ENCODE measurements at places on chromosomes 3 and 15.

DNA sequence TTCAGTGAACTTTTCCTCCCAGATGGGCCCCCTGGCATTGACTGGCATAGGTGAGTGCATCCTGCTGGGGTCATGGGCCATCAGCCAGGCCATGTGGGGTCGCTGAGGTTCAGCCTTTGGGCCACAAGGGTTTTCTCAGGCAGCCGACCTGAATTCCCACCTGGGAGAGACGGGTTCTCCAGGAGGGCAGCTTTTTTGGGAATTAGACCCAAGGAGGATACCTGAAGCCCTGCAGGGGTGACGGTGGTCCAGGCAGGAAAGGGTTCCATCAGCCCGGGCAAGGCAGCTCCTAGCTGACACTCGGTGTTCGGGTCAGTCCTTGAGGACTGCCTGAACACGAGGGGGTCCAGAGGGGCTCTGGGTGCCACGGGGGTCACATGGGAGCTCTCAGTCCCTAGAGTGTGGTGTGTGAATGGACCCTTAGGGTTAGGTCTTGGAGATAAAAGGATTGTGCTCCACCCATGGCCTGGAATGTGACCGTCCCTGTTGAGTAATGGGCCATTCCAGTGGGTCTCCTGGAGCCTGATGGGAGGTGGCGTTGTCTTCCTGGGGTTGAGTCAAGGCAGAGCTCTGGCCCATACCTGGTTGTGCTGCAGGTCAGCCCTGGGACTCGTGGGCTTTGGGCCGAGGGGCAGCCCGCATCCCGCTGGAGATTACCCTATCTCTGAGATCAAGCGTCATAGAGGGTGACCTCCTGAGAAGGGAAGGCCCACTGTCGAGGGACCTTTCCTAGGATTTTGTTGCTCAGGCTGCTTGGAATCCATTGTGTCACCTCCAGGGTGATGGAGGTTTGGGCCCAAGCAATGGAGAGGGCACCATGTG is 192.8 kb downstream of the UBE3A start:
- no peak for DNase-seq

DNA sequence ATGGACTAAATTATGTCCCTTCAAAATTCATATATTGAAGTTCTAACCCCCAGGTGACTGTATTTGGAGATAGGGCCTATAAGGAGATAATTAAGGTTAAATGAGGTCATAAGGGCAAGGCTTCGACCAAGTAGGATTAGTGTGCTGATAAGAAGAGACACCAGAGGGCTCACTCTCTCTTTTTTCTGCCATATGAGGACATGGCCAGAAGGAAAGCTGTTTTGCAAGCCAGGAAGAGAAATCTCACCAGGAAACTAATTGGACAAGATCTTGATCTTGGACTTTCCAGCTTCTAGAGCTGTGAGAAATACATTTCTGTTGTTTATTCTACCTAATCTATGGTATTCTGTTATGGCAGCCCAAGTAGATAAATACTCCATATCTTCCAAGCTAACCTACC is 503.6 kb upstream of the NAALADL2 start:
- no peak for DNase-seq

DNA sequence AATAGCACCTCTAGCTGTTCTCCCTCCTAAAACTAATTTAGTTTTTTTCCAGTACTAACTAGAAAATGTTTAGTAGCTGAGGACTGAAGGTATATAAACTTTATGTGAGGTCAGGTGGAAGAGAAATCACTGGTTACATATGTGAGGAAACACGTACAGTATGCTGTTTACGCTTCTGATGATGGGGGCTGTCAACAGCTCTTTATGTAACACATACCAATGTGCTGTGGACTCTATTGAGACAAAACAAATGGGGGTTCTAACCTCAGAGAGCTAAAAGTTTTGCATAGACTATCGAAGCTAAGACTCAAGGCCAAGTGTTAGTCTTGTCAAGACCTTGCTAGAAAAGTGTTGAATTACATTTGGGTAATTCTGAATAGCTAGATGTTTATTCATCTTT is 107.5 kb downstream of the SYNPR start:
- DNase-seq = no peak

GRCh38 chr15:71302861-71303410 is 187.7 kb downstream of the THSD4 start:
- no peak for DNase-seq

- no peak for DNase-seq
Observed at GRCh38 chr3:128133273-128133883, 9.8 kb upstream of the RUVBL1 start.

DNA sequence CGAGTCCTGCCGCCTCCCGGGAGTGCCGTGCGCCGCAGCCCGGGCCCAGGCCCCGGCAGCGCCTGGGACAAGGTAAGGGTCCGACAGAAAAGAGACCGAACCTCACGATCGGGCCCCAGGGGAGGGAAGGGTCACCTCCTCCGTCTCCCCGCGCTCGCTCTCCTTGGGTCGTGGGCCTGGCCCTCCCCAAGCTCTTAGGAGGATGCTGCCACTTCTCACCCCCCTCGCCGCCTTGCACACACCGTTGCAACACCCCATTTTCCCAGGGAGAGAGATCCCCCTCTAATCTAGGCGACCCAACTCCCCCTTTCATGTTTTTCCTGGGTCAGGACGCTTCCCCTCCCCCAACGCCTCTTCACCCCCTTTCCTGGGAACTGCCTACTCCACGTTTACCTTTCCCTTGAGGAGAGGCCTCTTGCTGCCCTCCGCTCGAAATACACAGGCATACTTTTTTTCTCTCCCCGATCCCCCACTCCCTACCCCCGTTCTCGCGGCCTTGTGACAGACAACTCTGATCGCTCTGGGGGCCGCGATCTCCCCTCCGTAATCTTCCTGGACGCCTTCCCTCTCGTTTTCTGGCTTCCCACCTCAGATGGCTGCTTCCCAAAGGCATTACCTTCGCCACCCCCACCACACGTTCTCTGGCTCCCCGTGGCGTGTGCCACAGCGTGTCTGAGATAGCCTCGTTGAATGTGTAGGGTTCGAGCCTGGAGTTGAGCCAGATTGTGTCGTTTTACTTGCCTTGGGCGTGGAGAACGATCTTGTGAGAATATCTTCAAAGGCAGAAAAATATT is 688 bp downstream of the SETD5 start:
- DNase-seq = no peak

GRCh38 chr3:159540882-159541495 is 447.6 kb upstream of the IL12A start:
- no peak for DNase-seq

DNA sequence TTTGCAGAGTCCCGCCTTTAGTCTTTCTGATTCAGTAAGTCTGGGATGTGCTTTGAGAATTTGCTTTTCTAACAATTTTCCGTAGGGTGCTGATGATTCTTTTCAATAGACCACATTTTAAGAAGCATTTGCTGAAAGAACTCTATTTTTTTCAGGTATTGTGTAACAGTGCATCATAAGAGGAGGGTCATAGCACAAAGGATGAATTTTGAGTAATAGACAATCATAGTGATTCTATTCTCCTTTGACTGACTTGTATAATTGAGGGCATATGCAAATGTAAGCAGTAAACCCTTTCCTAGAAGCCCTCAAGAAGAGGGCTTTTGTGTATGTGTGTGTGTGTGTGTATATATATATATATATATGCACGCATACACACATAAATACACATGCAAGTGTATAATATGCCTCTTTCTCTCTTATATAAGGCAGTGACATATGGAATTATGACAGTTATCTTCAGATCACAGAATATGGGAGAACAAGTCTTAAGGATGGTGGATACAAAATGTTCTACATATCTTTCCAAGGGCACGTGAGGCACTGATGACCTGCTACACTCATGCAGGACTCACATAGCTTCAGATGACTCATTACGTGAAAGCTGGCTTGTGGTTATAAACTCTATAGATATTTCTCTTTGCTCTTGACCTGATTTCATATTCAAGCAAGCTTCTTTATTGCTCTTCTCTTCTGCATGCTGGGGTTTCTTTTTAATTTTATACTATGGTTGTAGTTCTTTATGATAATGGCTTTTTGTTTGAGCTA is 6.5 kb upstream of the PLSCR1 start:
- DNase-seq = no peak

DNA sequence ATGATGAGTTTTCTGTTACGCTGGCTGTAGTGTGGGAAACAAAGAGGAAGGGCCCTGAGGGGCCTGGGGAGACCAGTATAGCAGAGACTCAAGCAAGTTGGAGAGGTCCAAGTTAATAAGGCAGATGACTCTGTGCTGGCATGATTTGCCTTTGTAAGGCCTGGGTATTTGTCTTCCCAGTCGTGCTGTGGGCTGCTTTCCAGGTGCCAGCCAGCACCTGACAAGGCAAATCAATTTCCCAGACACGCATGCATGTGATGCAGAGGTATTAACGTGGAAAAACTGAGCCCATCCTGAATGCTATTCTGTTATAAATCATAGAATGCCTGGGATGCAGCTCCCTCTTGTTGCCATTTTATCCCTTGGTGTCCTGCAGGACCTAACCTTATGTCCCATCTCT is 175.6 kb downstream of the MFSD1 start:
- DNase-seq = no peak

- no peak for DNase-seq
Observed at GRCh38 chr3:9690451-9691450, 12.9 kb upstream of the CPNE9 start.

- DNase-seq = no peak
Observed at GRCh38 chr3:45774581-45775521, 21.5 kb downstream of the SLC6A20 start.

GRCh38 chr3:66001626-66002025 is 37.1 kb downstream of the MAGI1 start:
- no peak for DNase-seq

DNA sequence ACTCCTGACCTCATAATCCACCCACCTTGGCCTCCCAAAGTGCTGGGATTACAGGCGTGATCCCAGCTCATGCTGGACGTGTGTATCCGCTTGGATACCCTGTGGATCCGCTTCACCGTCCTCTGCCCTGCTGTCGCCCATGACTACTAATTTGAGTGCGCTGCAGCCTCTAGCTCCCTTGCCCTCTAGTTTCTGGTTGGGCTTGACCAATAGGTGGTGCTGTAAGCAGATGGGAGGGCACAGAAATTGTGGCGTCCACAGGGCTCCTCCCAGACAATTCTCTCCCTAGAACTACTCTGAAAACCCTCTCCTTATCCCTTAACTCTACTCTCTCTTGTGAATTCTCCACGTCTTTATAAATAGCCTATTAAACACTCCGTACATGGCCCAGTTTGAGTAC is 36.2 kb downstream of the ZPLD1 start:
- DNase-seq = no peak

DNA sequence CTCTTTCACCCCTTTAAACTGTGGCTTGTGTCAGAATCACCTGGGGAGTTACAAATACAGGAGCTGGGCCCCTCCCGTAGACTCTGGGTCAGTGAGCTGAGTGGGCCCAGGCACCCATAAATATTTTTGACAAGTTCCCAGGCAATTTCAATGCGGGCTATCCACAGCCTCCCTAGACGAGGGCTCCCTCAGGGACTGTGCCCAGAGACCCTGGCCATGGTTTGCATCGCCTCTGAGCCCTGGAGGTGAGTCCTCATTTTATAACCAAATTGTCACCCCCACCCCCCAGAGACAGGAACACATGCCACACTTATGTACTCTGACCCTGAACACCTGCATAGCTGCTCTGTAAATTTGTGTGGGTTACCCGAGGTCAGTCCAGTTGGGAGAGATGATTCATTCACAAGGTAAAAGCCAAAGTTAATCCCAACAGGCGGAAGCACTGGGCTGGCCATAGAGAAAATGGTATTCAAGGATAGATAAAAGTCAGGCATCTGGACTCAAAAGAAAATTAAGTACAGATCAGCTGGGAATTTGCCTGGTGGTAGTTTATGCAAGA is 146.5 kb upstream of the SLC6A11 start:
- no peak for DNase-seq

DNA sequence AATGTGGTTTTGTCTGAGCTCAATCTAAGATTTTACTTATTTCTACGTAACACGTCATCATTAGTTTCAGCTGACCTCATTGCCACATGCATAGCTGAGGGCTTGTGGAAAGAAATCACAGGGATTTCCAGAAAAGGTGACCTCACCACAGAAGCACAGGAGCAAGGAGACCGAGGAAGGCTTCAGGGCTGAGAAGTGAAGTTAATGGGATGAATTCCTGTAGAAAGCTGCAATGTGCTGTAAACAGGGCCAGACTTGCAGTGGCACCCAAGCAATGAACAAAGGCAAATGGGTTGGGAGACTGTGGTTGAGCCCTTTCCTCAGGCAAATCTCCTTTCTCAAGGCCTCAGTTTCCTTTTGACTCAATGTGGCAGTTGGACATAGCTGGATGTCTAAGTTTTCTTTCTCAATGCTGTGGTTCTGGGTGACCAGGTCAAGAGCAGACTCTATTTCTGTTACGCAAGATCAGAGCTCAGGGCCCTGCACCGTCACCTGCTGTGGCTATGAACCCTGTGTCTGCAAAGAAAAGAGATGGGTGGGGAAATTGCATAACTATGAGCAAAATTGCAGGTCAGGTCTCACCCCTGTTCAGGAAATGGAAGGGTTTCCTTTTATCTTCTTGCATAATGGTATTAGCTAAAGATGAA is 252.2 kb upstream of the TBL1XR1 start:
- DNase-seq = no peak

DNA sequence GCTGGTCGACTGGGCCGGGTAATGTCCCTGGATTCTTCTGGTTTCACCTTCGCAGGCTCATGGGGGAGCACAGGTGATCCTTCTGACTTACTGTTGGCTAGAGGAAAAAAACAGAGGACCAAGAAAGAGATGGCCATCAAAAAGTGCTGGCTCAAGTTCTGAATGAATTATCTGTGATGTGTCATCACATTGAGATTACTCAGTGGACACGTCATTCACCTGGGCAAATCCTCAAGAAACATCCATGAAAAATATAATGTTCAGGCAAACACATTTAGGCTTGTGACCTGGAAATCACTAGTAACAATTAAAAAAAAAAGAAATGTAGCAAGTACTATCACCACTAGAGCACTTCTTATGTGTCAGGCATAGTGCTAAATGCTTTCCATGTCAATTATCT is 81.5 kb upstream of the SLC2A2 start:
- DNase-seq = no peak

- DNase-seq = no peak
Observed at GRCh38 chr3:119934249-119934648, 152.3 kb downstream of the NR1I2 start.

Data from NCI-H187 treated with DMSO at 0.1 percent for 48 hours (cell line).